ENCODE measurements at places on chromosomes 12 and 14.

- DNase-seq: no peak
Observed at GRCh38 chr14:87178277-87178676, 814.7 kb downstream of the GALC start.

DNA sequence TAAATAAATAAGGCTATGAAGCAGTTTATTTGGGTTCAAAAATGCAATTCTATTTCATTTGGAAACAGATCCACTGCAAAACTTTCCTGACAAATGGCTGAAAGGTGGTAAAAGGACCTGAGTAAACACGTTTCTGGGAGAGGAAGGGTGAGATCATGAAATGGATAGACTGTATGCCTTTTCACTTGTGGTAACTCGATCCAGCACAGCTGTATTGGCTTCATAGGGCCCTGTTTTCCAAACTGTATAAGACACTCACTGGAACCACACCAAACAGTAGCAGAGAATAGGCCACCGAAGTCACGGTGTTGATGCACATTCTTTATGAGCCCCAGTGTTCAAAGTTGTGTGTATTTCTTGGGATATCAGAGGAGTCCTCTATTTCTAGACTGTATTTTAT, 325.2 kb upstream of the DIO2 start:
- DNase-seq: no peak

- peak; percentile 52 for DNase-seq
Observed at GRCh38 chr14:95774265-95775160, 60.6 kb upstream of the TCL1A start.

DNA sequence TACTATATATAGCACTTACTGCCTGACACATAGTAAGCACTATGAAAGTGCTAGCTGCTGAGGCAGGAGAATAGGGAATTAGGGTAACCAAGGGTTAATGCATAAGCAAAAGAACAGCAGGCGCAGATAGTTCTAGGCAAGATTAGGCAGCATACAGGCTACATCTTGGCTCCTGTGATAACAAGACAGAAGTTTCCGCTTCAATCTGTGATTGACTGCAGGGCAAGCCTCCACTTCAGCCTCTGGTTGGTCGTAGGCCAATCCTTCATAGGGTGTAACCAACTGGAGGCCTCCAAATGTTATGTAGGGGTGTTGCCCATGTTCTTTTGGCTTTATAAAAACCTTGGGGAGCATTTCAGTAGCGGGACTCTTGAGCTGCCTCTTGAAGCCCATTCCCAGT, 46.9 kb downstream of the KLHL28 start:
- no peak for DNase-seq

DNA sequence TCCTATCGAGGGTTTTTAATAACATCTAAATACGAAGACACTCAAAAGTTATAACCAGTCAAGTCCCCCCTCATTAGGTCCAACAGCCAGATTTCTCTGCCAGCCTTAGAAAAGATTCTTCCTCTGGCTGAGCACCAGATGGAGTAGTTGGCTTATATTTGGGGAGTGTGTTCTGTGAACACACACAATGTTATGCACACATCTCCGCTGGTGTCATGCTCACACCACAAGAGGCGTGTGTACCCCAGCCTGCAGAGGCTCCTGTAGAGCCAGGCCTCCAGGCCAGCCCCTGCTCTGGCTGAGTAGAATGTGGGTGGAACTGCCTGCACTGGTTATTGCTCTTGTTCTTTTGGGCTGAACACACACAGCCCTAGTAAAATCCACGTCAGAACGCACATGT, 64.0 kb downstream of the PIWIL1 start:
- DNase-seq: peak; percentile 34

GRCh38 chr12:43241986-43242385, 310.0 kb downstream of the ADAMTS20 start:
- DNase-seq: no peak

DNA sequence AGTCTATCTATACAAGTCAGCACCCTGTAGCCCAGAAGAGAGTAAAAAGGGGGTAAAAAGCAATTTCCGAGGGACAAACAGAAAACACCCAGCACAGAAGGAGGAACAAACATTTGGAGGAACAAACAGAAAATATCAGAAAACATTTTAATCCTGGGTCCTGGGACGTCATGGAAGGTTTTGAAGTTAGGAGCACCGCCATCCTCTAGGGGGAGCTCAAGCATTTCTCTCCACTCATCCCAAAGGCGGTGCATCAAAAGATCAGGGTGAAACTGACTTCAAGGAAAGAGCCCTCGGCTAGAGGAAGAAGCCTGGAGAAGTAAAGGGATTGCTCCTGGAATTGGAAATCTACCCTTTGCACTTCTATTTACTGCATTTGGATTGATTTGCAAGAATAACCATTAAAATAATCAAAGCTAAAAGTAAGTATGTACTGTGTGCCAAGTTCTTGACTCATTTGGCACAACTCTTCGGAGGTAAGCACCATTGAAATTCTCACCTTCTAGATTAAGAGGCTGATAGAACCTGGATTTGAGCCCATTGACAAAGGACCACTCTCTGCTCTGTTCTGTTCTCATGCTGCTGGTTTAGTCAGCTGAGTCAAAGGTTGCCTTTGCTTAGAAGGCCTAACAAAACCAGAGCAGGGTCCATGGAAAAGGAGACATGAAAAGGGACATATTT, 17.2 kb upstream of the POC1B start:
- peak; percentile 79 for DNase-seq

DNA sequence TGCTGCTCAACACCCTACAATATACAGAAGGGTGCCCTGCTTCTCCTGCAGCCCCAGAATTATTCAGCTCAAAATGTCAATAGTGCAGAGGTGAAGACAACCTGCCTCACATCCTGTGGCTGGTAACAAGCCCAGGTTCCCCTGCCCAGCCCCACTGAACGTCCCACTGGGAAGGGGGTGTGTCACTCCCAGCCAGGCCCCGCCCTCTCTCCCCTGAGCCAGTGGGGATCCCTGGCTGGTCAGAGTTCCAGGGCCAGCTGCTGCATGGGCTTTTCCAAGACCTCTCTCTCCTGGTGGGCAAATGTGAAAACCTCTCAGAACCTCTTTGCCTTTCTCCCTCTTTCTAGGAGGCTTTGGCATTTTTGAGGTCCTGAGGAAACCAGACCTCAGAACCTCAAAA, 13.7 kb upstream of the LHX5 start:
- no peak for DNase-seq

DNA sequence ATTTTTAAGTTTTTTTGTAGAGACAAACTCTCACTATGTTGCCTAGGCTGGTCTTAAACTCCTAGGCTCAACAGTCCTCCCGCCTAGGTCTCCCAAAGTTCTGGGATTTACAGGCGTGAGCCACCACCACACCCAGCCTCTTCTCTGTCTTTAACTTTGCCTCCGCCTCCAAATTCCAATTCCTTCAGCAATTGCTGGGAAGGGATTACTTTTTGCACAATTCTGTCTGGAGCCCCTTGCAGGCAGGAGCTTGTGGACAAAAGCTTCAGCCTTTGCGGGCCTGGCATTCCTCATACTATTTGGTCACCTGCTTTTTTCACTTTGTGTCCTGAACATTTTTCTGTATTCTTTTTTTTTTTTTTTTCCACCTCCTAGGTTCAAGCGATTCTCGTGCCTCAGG, 26.0 kb downstream of the SH2B3 start:
- no peak for DNase-seq

DNA sequence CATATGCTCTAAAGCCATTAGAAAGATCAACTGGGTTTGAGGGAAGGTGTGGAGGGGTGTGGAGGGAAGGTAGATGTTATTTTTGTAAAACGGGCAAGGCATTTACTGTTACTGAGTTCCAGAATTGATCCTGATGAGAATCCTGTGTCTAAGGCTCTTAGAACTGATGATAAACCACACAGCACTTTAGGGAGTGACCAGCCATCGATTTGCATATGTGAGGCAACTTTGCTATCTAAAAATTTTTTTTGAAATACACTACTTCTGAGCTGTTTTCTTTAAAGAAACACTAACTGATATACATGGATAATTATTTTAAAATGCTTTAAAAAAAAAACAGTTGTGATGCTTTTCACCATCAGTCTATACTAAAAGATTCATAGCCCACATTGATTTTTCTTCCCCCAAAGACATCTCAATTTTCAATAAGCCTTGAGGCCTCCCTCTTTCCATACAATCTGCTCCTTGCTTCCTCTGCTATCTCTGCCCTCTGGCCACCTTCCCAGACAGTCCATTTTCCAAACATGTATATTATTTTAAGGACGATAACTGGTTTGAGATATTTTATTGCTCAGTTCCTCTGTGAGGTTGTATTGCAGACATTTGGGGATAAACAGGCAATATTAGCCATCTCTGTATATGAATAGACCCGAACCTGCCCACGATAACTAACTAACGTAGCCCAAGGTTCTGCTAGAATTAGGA, 265.9 kb downstream of the EFCAB11 start:
- no peak for DNase-seq

GRCh38 chr14:61569812-61570548, 125.3 kb upstream of the HIF1A start:
- DNase-seq: no peak

DNA sequence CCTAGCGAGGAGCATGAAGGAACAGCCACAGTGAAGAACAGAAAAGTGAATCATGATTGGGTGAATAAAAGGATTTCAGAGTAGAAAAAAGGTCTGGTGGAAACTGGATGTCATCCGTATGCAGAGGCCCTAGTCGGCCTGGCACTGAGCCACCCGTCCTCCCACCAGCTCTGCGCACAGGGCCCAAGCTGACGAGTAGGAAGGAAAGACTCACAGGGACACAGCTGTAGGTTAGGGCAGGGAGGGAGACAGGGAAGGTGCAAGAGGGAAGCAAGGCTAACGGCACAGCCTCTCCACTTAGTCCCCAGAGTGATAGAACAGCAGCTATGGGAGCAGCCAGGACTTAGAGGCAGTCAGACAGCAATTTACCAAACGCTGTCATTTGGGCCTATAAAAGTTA, 112.6 kb downstream of the KCNK10 start:
- DNase-seq: peak; percentile 46

GRCh38 chr12:852864-853263, 96.6 kb downstream of the RAD52 start:
- DNase-seq: no peak

DNA sequence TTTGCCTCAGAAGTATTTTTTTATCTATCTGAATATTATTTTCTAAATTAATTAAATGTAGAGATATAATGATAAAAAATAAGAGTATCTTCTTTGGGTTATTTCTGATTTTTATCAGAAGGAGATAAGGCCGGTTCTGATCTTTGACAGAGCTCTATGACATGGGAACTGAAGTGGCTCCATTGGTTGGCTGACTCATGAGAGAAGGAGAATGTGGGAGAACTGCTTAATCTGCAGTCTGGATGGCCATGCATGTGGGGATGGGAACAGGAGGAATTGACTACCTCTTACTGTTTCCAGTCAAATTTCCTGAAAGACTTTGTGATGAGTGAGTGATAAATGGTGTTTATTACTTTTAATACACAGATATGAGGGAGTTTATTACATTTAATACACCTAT, 155.8 kb upstream of the ATP2B1 start:
- DNase-seq: no peak

- no peak for DNase-seq
Observed at GRCh38 chr12:22728987-22729386, 104.0 kb downstream of the ETNK1 start.

GRCh38 chr12:120079411-120080400, 36.8 kb downstream of the RAB35 start:
- DNase-seq: no peak

DNA sequence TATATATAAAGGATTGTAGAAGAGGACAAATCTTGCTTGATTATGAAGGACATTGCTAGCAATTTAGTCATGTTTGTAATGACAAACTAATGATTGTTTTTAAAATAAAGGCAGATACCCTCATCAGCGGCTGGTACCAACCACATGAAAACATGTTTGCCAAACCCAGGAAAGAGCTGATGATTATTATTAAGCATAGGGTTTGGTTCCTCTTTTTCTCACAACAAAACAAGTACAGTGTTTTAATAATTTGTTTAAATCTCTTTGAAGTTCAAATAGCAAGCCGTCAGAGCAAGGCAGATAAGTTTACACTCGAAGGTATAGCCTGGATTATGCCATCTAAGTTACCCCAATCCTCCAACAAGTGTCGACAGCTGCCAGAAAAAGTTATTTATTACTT, 5.3 kb upstream of the SINHCAF start:
- DNase-seq: no peak

All from cerebellar cortex (tissue), 1 donor.